Stimulated activated CD8-positive, alpha-beta memory T cell treated with anti-CD3 and anti-CD28 coated beads, Interleukin-2, amount 100 ng/mL, for 1 hour (primary cell): ENCODE measurements at places on chromosomes 6 and 20.

DNA sequence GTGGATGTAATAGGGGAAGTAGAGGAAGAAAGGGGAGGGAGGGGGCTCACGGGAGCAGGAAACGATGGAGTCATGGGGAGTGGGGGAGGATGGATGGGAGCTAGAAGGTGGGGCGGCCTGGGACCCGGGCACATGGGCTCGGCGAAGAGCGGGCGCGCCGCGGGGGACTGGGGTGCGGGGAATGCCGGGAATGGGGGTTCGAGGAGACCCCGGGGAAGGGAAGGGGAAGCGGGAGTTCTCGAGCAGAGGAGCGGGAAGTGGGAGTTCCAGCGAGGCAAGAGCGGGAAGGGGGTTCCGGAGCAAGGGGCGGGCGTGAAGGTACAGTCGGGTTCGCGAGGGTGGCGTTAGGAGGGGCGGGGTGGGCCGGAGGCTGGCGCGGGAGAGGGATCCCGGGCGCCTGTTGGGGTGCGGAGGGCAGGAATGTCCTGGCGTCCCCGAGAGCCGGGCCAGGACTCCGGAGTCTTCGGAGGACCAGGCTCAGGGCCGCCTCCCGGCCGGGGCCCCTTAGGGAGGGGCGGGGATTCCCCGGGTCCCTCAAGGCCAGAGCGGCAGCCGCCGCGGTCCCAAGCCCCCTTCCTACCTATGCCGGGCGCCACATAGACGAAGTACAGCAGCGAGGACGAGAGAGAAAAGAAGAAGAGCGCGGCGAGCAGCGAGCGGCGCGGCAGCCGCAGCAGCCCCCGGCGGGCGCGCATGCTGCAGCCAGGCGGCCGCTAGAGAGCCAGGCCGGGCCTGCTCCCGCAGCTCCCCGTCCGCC lies 504 bp downstream of the B4GALT5 start:
- no peak for DNase-seq

GRCh38 chr6:33160728-33161344 lies 31.4 kb downstream of the COL11A2 start:
- no peak for DNase-seq

DNA sequence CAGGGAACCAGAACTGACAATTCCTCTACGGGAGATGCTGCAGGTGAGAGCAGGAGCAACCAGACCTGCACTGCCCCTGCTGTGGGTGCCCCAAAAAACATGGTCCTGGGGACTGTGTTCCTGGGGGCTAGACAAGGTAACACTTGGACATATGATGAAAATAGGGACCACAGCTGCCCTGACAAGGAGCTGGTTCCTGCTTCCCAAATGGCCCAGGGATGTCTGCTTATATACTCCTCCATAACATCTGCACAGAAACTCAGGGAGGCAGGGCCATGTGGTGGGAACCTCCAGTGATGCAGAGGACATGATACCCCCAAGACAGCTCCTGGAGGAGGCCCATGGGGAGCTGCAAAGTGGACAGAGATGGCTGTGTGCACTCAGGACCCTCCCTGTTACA lies 19.8 kb downstream of the HLA-F start:
- DNase-seq: no peak

GRCh38 chr20:47358039-47358671 lies 1.7 kb upstream of the ZMYND8 start:
- DNase-seq: no peak

DNA sequence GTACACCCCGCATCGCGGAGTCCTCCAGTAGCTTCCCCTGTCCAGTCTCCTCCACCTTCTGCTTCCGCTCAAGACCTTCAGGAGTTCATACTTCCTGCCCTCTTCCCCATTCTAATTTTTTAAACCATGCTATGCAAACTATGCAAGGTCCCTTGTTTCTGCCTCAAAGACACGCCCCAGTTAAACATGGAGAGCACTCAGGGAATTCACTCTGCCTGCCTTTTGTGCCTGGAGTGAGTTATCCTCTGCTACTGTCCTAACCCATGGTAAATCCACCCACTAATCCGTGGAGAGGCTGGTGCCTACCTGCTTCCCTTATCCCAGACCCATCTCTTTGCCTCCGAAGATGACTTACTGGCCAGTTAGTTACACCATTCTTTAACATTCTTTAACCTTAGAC lies 473.7 kb upstream of the JARID2 start:
- no peak for DNase-seq

- no peak for DNase-seq
Measured at GRCh38 chr20:13402171-13402760, 181.2 kb downstream of the ISM1 start.
